ENCODE measurements at places on chromosomes 2 and 18. TPM values are rescaled to one million over a fixed set of nuclear protein-coding genes. Genes with fewer than 3 reads are reported as not detected.

DNA sequence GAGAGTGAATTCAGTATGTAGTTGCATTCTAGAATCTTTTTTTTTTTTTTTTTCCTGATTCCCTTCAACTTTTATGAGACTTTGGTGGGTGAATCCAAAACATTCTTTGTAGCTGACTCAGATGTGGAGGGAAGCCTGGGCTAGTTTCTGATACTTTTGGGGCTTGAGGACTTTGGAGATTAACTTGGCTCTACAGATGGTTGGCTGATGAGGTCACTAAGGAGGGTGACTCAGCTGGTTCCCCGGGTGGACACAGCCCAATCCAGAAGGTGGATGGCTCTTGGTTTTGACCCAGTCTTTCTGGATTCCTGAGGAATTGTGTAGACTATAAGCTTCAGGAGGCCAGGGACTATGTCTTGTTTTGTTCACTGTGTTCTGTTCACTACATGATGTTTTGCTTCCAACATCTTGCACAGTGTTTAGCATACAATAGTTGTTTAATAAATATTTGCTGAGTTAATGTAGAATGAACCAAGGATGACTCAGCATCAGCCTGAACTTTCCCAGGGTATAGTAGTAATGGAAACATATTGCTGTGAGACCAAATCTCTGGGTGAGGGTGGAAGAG is 30.5 kb downstream of the LAMA3 start:
- no peaks in the 10 kb centered on the region for H3K27me3 ChIP-seq
- no peak overlapping the region for H3K27ac ChIP-seq
- no peak for DNase-seq
- H3K4me1 ChIP-seq: no peaks in the 10 kb centered on the region

- peaks cover 10% of the 10 kb centered on the region for H3K4me1 ChIP-seq
- H3K4me3 ChIP-seq: no peak overlapping the region
- no peaks in the 10 kb centered on the region for H3K36me3 ChIP-seq
These were observed 179.1 kb downstream of the ERBB4 start for GRCh38 chr2:212359425-212360067.

GRCh38 chr2:230657462-230657861 is 55.2 kb upstream of the CAB39 start:
- H3K4me3 ChIP-seq: no peak overlapping the region
- H3K4me1 ChIP-seq: peaks cover 8% of the 10 kb centered on the region
- DNase-seq: no peak
- no peaks in the 10 kb centered on the region for H3K27me3 ChIP-seq
- H3K36me3 ChIP-seq: no peaks in the 10 kb centered on the region

- no peaks in the 10 kb centered on the region for H3K27me3 ChIP-seq
- H3K27ac ChIP-seq: no peak overlapping the region
- no peaks in the 10 kb centered on the region for H3K36me3 ChIP-seq
These were observed 55.9 kb downstream of the HS1BP3 start for GRCh38 chr2:20594957-20595356.

GRCh38 chr2:12004713-12005112 is 258.3 kb downstream of the LPIN1 start:
- no peaks in the 10 kb centered on the region for H3K4me1 ChIP-seq
- H3K4me3 ChIP-seq: no peak overlapping the region
- no peak overlapping the region for H3K27ac ChIP-seq
- no peak for DNase-seq

- no peaks in the 10 kb centered on the region for H3K27me3 ChIP-seq
- H3K27ac ChIP-seq: no peak overlapping the region
- no peaks in the 10 kb centered on the region for H3K36me3 ChIP-seq
- peaks cover 11% of the 10 kb centered on the region for H3K4me1 ChIP-seq
- H3K4me3 ChIP-seq: no peak overlapping the region
These were observed 20.6 kb downstream of the EHD3 start for GRCh38 chr2:31254237-31255203.

- H3K27ac ChIP-seq: no peak overlapping the region
- H3K4me1 ChIP-seq: peaks cover 7% of the 10 kb centered on the region
- no peaks in the 10 kb centered on the region for H3K27me3 ChIP-seq
- H3K36me3 ChIP-seq: no peaks in the 10 kb centered on the region
- no peak overlapping the region for H3K4me3 ChIP-seq
These were observed 172.6 kb upstream of the BCL2L11 start for GRCh38 chr2:110948027-110948674.

GRCh38 chr2:182784777-182785176 is 68.7 kb downstream of the DNAJC10 start:
- DNase-seq: peak; percentile 64
- H3K4me1 ChIP-seq: no peaks in the 10 kb centered on the region
- H3K27ac ChIP-seq: no peak overlapping the region
- H3K4me3 ChIP-seq: no peak overlapping the region
- no peaks in the 10 kb centered on the region for H3K27me3 ChIP-seq

DNA sequence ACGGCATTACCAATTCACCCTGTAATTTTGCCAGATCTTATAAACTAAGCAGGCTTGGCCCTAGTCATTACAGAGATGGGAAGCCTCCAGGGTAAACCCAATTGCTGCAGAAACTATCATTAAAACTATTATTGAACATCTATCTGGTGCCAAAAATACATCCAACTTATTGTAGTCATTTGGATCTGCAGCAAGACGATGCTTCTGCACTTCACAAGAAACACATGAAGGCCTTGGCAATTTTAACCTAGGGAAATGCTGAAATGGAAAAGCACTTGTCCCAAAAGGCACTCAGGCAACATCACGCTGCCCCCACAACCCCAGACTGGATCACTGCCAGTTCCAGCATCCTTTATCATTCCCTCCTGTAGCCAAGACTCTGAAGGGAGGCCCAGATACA is 85.3 kb upstream of the ACVR2A start:
- H3K4me3 ChIP-seq: no peak overlapping the region
- no peak overlapping the region for H3K27ac ChIP-seq
- no peaks in the 10 kb centered on the region for H3K27me3 ChIP-seq
- H3K36me3 ChIP-seq: no peaks in the 10 kb centered on the region
- DNase-seq: no peak

GRCh38 chr2:104049981-104050380 is 803.9 kb upstream of the POU3F3 start:
- H3K4me3 ChIP-seq: no peak overlapping the region
- no peak for DNase-seq
- H3K4me1 ChIP-seq: peaks cover 7% of the 10 kb centered on the region
- no peaks in the 10 kb centered on the region for H3K27me3 ChIP-seq

GRCh38 chr18:47794725-47795433 is 135.6 kb downstream of the SMAD2 start:
- H3K36me3 ChIP-seq: no peaks in the 10 kb centered on the region
- H3K4me3 ChIP-seq: no peak overlapping the region
- H3K27me3 ChIP-seq: no peaks in the 10 kb centered on the region
- H3K27ac ChIP-seq: no peak overlapping the region
- peaks cover 4% of the 10 kb centered on the region for H3K4me1 ChIP-seq

DNA sequence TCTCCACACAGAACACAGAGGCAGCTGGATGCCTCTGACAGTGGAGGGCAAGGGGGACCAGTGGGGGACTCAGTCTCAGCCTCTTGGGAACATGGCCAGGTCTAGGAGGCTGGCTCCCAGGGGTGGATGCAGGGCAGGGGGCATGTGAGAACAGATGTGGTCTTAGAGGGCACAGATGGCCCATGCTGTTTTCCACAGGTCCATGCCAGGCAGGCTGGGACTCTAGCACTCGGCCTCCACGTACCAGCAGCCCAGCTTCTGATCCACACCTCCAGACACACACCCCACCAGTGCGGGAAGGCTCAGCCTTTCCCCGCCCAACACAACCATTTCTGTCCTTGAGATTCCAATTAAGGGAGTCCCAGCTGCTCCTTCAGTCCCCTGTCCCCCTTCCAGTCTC is 42.4 kb downstream of the TNS1 start:
- no peak for DNase-seq
- no peak overlapping the region for H3K4me3 ChIP-seq
- no peaks in the 10 kb centered on the region for H3K27me3 ChIP-seq
- H3K36me3 ChIP-seq: no peaks in the 10 kb centered on the region
- H3K27ac ChIP-seq: no peak overlapping the region
- peaks cover 4% of the 10 kb centered on the region for H3K4me1 ChIP-seq

DNA sequence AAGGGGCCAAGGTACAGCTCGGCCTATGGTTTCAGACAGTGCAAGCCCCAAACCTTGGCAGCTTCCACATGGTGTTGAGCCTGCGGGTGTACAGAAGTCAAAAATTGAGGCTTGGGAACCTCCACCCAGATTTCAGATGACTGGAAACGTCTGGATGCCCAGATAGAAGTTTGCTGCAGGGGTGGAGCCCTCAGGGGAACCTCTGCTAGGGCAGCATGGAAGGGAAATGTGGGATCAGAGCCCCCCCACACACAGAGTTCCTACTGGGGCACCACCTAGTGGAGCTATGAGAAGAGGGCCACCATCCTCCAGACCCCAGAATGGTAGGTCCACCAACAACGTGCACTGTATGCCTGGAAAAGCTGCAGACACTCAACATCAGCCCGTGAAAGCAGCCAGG is 15.0 kb upstream of the DNAH7 start:
- H3K36me3 ChIP-seq: no peaks in the 10 kb centered on the region
- H3K4me3 ChIP-seq: no peak overlapping the region
- H3K27me3 ChIP-seq: no peaks in the 10 kb centered on the region

- no peaks in the 10 kb centered on the region for H3K36me3 ChIP-seq
- H3K4me1 ChIP-seq: peaks cover 10% of the 10 kb centered on the region
- no peak for DNase-seq
- no peak overlapping the region for H3K27ac ChIP-seq
These were observed 1669.5 kb upstream of the DDX18 start for GRCh38 chr2:116145031-116145430.

DNA sequence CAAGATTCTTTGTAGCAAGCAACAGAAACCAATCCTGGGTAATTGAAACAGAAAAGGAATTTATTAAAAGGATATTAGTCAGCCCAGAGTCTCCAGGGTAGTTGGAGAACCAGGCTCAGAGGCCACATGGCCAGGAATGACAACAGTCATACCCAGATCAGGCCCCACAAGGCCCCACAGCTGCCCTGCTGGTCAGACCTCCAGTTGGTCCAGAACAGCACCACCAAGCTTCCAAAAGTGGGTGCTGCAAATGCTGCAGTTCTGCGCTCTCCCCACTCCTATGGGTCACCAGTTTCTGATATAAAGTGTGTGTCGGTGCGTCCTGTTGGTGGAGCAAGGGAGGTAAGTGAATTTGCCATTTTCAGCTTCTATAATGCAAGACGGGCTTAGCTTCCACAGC is 29.9 kb downstream of the KLHL29 start:
- H3K4me1 ChIP-seq: no peaks in the 10 kb centered on the region
- H3K36me3 ChIP-seq: no peaks in the 10 kb centered on the region
- DNase-seq: peak; percentile 72
- H3K4me3 ChIP-seq: no peak overlapping the region
- H3K27me3 ChIP-seq: no peaks in the 10 kb centered on the region

DNA sequence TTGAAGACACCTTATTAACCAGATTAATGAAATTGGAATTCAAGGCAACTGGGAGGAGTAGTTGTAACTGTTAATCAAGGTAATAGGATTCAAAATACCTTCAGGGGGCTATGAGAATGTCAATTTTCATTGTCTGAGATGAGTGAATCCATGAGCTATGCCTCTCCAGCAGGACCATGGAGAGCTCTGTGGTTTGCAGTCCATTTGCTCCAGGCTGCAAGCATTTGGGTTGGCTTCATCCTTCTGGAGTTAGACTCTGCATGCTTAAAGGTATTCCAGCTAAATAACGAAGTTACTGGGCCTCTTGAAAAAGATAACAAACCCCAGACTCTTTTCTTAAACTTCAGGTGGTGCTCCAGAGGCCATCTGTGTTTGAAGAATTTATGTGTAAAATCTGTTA is 207.1 kb upstream of the SLC8A1 start:
- H3K27me3 ChIP-seq: no peaks in the 10 kb centered on the region
- H3K4me1 ChIP-seq: no peaks in the 10 kb centered on the region
- DNase-seq: peak; percentile 63
- no peaks in the 10 kb centered on the region for H3K36me3 ChIP-seq
- H3K27ac ChIP-seq: no peak overlapping the region

DNA sequence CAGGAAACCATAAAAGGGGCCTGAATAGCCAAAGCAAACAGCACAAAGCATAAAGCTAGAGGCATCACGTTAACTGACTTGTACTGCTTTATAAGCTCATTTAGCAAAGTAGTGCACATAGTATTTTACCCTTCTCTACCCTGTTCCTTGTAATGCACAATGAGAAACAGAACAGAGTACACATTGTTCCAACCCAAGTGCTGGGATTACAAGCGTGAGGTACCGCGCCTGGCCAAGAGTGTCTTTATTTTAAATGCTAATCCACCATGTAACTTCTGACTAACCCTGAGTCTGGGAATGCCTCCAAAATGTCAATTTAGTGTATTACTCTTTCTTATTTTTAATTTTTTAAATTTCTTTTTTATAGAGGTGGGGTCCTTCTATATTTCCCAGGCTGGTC is 46.4 kb upstream of the STON1 start:
- H3K4me1 ChIP-seq: no peaks in the 10 kb centered on the region
- DNase-seq: no peak
- H3K27ac ChIP-seq: no peak overlapping the region
- H3K27me3 ChIP-seq: no peaks in the 10 kb centered on the region
- no peak overlapping the region for H3K4me3 ChIP-seq

GRCh38 chr2:190031969-190032618 is 30.4 kb downstream of the MSTN start:
- DNase-seq: no peak
- H3K36me3 ChIP-seq: no peaks in the 10 kb centered on the region
- no peaks in the 10 kb centered on the region for H3K4me1 ChIP-seq
- H3K4me3 ChIP-seq: no peak overlapping the region
- H3K27ac ChIP-seq: no peak overlapping the region
- H3K27me3 ChIP-seq: no peaks in the 10 kb centered on the region

GRCh38 chr2:86068136-86068588 is 37.5 kb downstream of the POLR1A start:
- no peaks in the 10 kb centered on the region for H3K4me1 ChIP-seq
- H3K4me3 ChIP-seq: no peak overlapping the region
- H3K27me3 ChIP-seq: no peaks in the 10 kb centered on the region

GRCh38 chr2:222311319-222311977 is 12.7 kb upstream of the PAX3 start:
- H3K27ac ChIP-seq: no peak overlapping the region
- H3K4me1 ChIP-seq: peaks cover 44% of the 10 kb centered on the region
- peaks cover 100% of the 10 kb centered on the region for H3K27me3 ChIP-seq
- peak overlapping the region; percentile 50 for H3K4me3 ChIP-seq

DNA sequence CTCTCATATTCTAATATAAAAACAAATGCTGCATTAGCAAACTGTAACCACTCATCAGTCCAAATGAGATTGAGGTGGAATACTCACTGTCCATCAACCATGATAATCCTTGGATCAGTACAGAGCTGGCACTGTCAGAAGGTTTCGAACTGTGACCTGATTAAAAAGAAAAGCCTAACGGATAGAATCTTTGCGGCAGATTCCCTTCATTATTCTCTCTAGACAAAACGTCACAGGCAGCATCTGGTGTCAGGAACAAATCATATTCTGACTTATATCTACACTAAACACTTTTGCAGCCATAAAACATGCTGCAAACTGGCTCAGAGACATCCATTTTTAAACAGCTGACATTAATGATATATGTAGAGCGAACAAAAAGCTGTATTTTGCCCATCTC is 677.7 kb upstream of the NXPH2 start:
- no peaks in the 10 kb centered on the region for H3K4me1 ChIP-seq
- H3K27ac ChIP-seq: no peak overlapping the region

SPHKAP gene
- polyA plus RNA-seq: 0.03 TPM

IL1F10 gene
- not detected for polyA plus RNA-seq

SPP2 gene
- polyA plus RNA-seq: not detected

CXCR4 gene
- polyA plus RNA-seq: 2.5 TPM

ZSCAN30 gene
- 12.3 TPM for polyA plus RNA-seq

LOXL3 gene
- polyA plus RNA-seq: 4.4 TPM

EVX2 gene
- not detected for polyA plus RNA-seq

DSG2 gene
- polyA plus RNA-seq: 41.2 TPM

MBD5 gene
- polyA plus RNA-seq: 10.5 TPM

TRIM43 gene
- polyA plus RNA-seq: not detected

USP14 gene
- 70.3 TPM for polyA plus RNA-seq

C2orf66 gene
- not detected for polyA plus RNA-seq
